ENCODE measurements at places on chromosomes 2 and 18. TPM values are rescaled to one million over a fixed set of nuclear protein-coding genes. Genes with fewer than 3 reads are reported as not detected.

The UGT1A7 gene
- total RNA-seq: 2.4 TPM

The ZBTB7C gene
- total RNA-seq: 59.7 TPM

The SCN3A gene
- 0.34 TPM for total RNA-seq

The CPS1 gene
- total RNA-seq: 6.7 TPM

The CPO gene
- total RNA-seq: 0.39 TPM

The CRYGC gene
- total RNA-seq: not detected

The IL1F10 gene
- total RNA-seq: 19.3 TPM

The PHLPP1 gene
- 27.3 TPM for total RNA-seq

The PSTPIP2 gene
- total RNA-seq: 9.3 TPM

The APCDD1 gene
- 76.6 TPM for total RNA-seq

The SLC40A1 gene
- total RNA-seq: 19.3 TPM

The TUBA4B gene
- not detected for total RNA-seq

Measured in lower leg skin (tissue), 4 donors.